ENCODE measurements at places on chromosomes 12 and 14.

DNA sequence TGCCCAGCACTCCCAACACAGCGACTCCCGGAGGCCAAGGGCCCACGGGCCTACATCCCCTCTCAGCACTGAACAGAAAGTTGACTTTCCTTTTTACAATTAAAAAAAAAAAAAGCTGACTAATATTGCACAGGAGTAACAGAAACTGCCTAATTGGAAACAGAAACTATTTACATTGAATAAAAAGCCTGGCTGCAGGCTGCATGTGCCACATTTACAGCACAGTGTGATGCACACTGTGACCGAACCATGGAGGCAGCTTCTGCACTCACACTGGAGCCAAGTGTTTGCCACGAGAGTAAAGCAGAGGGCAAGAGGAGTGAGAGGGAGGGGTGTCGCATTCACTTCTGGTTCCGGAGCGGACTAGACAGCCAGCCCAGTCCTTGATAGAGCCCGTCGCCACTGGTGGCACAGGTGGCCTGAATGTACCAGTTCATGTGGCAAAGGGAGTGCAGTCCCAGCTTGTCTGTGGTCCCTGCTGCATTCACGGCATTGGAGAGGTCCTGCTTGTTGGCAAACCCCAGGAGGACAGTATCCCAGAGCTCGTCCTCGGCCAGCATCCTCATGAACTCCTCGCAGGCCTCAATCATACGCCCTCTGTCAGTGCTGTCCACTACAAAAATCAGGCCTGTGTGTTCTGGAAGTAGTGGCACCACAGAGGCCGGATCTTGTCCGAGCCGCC, 59.2 kb downstream of the SPPL3 start:
- DNase-seq, result no peak

- no peak for DNase-seq
Observed at GRCh38 chr14:103204852-103205540, 81.7 kb downstream of the TNFAIP2 start.

GRCh38 chr12:65741656-65742017, 82.6 kb upstream of the HMGA2 start:
- no peak for DNase-seq

DNA sequence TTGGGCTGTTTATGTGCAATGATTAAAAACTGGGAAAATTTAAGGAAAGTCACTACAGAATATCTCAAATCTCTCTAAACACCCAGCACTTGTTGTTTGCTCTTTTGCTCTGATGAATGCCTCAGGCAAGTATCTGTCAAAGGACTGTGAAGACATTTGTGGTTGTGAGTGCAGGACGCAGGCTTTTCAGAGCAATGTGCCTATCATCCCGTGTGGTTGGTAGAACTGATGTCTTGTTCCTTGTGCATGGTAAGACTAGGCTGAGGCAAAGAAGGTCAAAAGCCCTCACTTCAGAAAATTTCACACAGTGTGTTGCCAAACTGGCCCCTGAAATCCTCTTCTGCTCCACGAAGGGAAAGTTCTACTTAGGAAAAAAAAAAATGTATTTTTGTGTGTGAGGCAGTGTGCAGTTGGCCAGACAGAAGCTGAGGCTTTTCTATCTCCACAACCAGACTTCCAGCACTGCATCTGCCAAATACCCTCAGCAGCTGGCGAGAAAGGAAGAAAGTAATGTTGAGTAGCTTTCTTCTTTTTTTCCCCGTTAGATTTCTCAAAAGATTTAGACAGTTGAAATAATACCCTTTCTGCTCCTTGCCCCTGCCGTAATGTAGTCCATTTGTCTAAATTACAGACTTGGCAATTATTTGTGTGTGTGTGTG, 1103.1 kb downstream of the VRK1 start:
- no peak for DNase-seq

DNA sequence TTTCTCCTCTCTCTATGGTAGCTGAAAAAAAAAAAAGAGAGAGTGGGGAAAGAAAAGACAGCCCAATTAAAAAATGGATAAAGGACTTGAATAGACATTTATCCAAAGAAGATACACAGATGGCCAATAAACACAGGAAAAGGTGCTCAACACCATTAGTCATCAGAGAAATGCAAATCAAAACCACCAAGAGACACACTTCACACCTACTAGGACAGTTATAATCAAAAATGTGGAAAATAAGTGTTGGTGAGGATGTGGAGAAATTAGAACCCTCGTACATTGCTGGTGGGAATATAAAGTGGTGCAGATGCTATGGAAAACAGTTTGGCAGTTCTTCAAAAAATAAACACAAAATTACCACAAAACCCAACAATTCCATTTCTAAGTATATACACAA, 172.4 kb upstream of the GRIN2B start:
- no peak for DNase-seq

- no peak for DNase-seq
Observed at GRCh38 chr14:77161011-77161410, 19.4 kb upstream of the ZDHHC22 start.

- no peak for DNase-seq
Observed at GRCh38 chr14:61326847-61327246, 5.5 kb downstream of the PRKCH start.

DNA sequence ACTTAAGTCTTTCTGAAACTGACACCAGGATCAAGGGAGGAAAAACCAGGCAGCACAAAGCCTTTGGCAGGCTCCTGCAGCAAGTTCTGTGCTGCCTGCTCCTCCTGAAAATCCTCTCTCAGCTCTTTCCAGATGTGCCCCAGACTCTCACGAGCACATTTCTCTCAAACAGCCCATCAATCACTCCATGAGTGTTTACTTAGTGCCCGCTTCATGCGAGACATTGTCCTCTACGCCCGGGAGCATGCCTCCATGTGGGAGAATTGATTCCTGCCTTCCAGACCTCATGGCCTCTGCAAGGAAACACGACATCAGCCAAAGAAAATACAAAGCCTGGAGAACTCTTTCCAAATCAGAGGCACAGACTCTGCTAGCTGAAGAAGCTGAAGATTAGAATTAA, 46.5 kb upstream of the TSPAN11 start:
- no peak for DNase-seq

- no peak for DNase-seq
Observed at GRCh38 chr14:100820957-100821356, 5.0 kb upstream of the MEG3 start.

GRCh38 chr12:113837528-113838296, 128.4 kb downstream of the RBM19 start:
- DNase-seq, result no peak

DNA sequence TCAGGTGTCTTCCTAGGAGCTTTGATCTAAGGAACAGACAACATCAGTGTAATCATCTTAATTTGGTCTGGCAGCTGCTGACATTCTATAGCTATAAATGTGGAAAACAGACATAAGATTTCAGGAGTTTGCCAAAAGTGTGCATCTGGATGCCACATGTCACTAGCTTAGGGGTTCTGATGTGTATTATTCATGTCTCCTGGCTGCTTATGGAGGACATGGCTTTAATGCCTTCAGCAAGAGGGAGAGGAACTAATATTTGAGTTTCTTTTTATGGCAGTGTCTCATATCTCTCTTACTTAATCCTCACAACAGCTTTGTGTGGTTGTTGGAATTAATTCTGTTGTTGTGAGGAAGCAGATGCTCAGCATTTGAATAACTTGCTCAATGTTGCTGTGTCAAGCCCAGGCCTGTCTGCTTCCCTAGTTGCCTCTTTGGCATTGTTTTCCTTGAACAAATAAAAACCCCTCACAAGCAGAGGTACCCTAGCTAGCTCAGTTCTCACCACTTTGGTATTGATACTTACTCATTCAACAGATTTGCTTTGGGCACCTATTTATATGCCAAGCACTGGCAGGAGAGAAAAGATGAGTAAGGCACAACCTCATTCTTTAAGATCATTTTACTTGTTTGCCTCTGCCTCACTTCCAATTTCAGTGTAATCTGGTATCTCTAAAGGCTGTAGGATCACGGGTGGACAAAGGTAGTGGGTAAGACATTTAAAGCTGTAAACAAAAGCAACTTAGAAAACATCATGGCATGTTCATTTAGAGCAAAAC, 39.8 kb upstream of the EID3 start:
- no peak for DNase-seq

DNA sequence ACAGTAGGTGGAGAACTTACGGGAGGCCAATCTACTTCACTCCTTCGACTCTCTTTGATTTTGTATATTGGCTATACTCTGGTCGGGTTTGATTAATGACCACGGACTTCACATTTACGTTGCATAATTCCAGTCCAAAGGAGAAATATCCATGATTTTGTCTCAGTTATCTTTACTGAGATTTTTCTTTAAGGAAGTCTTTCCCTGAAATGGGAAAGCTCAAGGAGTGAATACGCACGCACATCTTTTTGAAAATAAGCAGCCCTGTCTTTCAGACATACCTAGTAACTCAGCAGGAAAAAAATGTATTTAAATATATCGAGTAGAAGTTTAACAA, 5.7 kb upstream of the ALX1 start:
- DNase-seq, result no peak

DNA sequence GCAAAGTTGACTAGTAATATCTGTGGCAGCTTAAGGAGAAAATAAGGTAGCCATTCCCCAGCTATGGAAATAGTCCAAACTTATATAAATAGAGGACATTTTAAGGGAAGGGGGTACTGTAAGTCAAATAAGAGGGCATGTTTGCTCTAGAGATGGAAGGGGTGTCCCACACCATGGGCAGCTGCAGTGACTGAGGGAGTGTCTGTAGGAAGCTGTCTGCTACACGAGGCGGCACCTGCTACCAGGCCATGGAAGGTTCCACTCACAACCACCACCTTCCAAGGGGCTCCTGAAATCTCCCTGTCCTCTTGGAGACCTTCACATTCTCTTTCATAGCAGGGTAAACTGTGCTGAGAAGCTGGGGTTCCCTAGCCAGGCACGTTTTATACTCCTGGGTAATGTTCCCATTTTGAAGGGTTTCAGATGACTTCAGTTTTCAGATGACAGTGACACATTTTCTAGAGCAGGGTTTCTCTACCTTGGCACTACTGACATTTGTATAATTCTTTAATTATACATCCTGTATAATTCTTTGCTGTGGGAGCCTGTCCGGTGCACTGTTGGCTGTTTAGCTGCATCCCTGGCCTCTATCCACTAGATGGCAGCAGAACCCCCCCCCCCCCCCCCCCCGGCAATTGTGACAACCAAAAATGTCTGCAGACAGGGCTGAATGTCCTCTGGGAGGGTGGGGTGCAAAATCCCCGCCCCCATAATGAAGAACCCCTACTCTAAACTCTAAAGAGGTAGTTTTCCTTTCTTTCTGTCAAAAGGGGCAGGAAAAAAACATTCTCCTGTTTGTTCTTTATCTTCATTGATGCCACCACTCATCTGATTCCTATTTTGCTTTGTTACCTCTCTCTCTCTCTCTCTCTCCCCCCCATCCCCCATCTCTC, 11.6 kb upstream of the SMCO2 start:
- no peak for DNase-seq

GRCh38 chr14:26319139-26319864, 278.5 kb downstream of the NOVA1 start:
- DNase-seq, result no peak

DNA sequence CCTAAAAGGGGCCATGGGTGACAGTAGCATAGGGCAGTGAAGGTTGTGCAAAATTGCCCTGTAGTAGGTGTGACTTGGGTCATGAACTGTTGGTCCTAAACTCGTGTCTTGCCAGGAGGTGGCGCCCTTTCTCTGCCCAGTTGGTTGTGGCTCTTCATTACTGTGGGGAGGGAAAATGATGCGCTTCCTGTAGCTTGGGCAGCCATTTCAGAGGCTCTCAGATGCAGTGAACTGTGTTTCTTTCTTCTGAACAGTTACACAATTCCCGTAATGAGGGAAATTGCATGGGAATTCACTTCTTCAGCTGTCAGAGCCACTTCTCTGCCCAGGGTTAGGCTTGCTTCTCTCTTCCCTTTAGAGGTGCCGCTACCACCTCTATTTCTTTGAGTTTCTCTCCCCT, 148.1 kb upstream of the NRXN3 start:
- no peak for DNase-seq

DNA sequence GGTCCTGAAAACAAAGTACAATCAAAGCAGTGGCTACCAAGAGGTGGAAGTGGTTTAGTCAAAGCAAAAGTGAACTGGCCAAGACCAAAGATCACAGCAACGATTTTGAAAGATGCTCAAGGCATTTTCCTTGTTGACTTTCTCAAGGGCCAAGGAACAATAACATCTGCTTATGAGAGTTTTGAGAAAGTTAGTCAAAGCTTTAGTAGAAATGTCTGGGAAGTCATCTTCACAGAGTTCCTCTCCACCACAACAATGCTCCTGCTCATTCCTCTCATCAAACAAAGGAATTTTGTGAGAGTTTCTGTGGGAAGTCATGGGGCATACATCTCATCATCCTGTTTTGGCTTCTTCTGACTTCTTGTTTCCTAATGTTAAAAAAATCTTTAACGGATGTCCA, 80.1 kb downstream of the PLEKHA5 start:
- no peak for DNase-seq

DNA sequence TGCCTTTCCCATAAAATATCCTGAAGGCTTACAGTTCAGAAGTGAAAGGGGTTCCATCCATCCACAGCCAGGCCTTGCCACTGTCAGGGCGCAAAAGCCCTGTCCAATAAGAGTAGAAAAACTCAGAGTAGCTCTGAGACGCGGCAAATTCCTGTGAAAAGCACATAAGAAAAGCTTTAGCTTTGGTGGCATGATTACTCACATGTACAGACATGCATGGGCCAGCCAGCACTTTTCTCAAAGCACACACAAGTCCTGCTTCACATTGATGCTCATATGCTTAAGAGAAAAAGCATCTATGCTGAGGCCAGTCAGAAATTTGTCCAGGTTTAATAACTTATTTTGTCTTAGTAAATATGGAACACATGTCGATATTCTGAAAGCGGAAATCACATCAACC, 25.5 kb downstream of the CLEC1A start:
- DNase-seq, result no peak

DNA sequence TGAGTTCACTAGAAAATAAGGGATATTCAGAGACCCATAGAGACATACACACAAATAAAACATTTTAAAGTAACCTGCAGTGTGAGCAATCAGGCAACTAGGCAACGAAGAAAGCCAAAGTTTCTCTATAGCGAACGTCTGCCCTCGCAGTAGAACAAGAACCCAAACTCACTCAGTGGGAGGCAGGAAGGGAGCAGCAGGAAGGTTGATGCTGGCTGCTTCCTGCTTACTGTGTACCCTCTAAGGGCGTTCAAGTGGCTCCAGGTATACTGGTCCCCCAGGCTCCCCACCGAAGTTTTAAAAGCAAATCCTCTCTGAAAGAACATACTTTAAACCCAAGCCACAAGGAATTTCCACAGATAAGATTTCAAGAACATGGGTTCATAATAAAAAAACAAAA, 249.3 kb downstream of the FOXN3 start:
- DNase-seq, result no peak

DNA sequence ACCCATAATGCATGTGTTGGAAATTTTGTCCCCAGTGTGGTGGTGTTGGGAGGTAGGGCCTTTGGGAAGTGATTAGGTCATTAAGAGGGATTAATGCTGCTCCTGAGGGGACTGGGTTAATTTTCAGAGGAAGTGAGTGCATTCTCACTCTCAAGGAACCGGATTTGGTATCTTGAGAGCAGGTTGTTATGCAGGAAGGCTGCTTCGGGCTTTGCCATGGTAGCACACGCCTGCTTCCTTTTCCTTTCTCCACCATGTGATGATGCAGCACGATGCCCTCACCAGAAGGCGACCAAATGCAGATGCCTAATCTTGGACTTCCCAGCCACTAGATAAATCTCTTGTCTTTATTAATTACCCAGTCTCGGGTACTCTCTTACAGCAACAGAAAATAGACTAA, 257.1 kb downstream of the SSPN start:
- DNase-seq, result no peak

Measured in SIG-M5 (cell line).